ENCODE measurements at places on chromosomes 4 and X.

- no peak for DNase-seq
These were observed 95.8 kb upstream of the EGFL6 start for GRCh38 chrX:13473442-13474163.

GRCh38 chrX:124208660-124209059, 123.8 kb upstream of the TEX13D start:
- no peak for DNase-seq

DNA sequence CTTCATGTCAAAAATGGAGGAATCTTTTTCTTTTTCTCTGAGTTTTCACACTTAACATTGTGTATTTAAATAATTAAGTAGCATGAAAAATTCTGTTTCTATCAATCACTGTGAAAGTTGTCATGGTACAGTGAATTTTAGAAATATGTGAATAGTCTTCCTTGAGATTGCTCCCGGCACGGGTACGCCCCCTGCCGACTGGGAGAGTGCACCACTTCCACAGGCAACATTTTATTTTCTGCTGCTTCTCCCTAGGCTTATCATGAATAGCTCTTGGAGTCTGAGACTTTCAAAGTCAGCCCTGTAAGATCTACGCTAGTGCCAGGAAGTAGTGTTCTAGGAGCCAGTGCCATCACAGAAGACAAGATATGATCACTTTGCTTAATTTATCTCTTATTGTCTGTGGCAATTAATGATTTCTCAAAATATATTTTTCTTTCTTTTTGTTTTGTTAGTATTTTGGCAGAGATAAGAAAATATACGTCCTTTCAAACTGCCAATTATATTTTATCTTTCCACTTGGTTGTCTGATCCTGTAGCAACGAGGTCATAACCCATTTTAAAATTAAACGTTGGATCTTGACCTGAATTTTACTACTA, 763.8 kb upstream of the AADAT start:
- DNase-seq, result peak; percentile 17

DNA sequence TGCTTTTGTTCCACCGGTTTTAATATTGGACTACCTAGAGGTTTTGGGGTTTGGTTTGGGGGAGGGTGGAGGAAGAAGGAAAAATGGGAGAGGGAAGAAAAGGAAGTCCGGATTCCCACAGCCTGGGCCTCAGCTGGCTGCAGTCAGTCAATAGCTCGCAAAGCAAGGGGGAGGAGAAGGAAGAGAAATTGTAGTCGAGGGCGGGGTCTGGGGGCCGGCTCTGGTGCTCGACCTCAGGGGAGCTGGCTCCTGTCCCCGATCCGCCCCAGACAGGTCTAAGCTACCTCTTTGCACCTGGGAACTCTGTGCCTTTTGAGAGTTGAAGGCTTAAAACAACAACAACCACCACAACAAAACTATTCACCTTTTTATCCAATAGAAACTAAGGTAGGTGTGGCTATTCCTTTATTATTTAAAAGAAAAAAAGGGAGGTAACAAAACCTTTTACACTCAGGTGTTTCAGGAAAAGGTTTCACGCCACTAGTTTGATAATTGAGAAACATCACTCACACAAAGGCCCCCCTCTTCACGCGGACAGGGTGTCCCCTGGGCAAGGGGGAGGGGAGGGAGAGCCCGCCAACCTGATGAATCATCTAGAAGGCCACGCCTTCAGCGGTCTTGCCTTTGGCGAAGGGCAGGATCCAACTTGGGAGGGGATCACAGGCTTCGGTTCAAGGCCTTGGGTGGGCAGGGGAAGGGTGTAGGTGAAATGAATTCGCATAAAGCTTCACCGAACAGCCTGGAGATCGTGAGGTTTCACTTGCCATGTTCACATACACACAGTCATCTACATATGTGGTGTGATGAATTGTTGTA, 1.6 kb upstream of the LNX1 start:
- peak; percentile 93 for DNase-seq

DNA sequence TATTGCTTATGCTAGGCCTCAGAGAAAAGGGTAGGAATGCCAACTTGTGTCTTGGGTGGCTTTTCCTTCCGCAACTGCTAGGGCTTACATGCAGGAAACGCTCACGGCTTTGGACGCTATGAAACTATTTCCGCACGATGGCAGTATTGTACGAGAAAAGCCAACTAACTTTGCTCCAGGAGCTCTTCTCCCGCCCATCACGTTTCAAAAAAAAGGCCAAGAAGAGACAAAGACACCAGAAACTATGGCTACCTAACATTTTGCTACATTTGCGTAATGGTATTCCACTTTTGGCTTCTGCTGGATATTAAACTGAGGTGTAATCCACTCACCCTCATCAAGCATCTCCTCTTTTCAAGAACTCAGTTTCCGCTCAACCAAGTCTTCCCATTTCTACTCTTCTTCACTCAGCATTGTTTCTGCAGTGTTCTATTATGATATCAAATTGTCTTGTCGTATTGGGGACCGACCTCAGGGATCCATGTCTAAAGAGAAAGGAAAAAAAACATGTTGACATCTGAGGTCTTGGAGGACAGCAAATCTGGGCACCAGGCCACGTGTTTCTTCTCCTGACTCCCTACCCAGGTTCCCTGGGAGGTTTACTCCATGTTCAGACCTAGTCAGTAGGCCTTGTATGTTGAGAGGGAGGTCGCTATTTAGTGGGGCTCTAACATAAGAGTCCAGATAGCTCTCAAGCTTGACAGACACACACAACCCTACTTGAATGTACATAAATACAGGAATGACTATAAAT, 239.4 kb upstream of the STK26 start:
- DNase-seq, result no peak
